ENCODE measurements at places on chromosomes 5 and 9.

- DNase-seq, result no peak
These were observed 106.0 kb downstream of the FRMD3 start for GRCh38 chr9:83432104-83432627.

DNA sequence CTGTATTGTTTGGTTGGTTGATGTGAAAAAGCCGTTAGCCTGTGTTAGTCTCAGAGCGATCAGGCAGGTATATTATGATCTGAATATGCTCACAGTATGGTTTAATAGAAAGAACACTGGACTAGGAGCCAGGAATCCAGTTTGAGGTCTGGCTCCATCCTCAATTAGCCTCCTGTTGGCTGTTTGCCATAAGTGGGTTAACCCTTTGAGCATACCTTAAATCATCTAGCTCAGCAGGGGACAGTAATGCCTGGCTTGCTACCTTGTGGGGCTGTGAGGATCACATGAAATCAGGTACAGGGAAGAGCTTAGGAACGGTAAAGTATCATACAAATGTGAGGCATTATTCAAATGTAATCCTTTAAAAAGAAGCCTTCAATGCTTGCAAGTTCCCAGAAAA, 104.7 kb downstream of the CMYA5 start:
- DNase-seq, result no peak

DNA sequence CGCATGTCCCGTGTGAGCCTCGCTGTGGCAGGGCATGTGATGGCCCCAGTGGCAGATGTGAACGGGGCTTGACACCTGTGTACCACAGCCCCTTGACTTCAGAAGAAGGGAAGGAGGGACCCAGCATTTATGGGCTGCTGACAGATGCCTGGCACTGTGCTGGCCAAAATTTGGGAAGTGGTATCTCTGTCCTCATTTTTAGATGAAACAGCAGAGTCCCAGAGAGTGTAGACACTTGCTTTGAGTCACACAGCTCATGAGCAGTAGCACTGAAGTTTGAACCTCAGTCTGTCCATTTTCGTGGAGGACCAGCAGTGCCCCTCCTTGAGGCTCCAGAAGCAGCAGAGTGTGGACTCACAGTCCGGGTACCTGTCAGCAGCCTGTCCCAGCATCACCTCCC, 16.5 kb downstream of the NEK6 start:
- no peak for DNase-seq

DNA sequence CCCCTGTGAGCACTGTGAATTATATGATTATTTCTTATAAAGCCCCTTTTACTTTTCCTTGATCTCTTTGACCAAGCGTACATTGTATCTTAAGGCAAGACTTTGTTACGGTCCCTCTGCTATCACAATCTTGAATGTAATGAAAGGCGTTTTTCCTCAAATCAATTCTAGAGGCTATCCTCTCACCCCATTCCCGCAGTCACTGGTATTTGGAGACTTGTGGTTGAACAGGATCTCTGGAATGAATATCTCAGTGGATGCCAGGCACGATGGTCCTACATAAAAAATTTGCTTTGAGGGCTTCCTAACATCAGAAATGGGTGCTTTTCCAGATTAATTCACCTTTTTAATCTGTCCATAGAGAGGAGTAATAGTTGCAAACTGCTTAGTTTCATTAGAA, 151.4 kb upstream of the PAPPA start:
- DNase-seq, result no peak

GRCh38 chr5:109145139-109145538, 264.6 kb downstream of the PJA2 start:
- no peak for DNase-seq

DNA sequence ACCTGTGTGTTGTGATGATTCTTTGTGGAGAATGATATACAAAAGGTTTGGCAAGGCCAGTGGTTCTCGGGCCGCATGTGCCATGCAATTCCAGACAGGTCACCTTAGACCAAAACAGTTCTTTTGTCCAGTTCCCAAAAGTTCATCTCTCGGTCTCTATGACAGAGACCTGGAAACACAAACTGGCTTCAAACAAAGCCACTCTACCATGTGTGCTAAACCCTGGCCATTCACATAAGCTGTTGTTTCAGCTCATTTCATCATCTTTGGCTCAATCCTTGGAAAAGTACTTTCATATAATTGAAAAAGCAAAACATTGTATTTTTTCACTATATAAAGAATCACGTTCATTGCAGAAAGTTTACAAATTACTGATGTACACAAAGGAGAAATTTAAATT, 210.5 kb upstream of the SEMA6A start:
- DNase-seq, result no peak

DNA sequence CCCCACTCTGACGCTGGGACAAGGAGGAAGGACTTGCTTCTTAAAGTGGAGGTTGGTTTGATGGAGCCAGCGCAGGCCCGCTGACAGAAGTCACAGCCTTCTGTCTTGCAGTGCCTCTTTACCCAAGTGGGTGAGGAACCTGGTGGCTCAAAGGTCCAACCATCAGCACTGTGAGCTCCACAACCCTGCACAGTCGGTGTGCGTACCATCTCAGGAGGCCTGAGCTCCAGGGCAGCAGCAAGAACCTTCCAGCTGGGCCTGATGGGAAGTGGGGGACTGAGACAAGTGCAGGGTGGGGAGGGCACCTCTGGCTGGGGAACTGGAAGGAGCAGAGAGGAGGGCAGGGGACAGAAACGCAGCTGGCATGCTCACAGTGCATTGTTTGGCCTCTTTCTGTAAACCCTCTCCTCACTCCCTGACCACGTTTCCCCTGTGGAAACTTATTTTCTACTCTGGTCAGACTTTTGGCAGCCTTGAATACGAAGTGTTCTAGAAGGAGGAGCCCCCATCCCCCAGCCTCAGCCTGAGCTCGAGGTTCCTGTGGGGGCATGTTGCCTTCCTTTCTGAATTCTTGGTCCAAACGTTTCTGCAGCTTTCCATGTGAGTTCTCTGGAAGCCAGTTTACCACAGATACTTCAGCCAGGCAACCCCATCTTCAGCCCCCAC, 178.5 kb upstream of the PITX1 start:
- no peak for DNase-seq

GRCh38 chr5:83553000-83553486, 81.5 kb downstream of the VCAN start:
- no peak for DNase-seq

DNA sequence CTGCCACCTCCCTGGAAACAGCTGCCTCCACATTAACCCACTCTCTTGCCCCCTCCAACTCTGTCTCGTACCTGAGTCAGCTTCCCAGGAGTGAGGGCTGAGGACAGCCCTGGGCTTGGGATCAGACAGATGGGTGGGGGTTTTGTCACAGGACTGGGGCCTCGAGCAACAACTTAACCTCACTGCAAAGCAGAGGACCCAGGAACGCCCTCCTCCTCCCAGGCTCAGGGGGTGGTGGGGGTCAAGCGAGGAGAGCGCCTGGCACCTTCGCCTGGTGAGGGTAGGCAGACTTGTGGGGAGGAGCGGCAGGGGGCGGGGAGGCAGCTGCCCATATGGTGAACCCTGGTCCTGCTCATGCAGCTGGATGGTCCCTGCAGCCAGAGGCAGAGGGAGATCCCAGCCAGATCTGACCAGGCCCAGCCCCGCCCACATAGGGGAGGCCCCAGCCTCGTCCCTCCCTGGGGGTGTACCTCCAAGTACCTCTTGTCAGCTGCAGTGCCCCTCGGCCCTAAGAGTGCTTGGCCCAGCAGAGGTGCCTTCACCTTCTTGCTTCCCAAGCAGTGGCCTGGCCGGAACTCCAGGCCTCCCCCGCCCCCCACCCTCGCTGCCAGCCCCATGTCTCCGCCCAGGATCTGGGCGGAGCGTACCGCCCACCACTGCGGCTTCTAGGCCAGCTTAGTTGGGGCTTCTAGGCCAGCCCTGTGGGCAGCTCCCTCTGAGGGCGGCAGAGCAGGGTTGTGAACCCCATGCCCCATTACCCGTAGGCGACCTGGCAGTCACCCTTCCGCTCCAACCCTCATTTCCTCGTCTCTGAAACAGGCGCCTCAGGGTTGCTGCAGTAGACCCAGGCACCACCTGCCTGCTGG, at the start of gene SARDH:
TSS of gene SARDH (minus strand) at position 579 of the 866 bp plus-strand sequence. CDS start 4,179 bp downstream, outside the sequence.
- DNase-seq, result peak; percentile 83

- DNase-seq, result no peak
These were observed 140.8 kb downstream of the COL23A1 start for GRCh38 chr5:178449163-178450070.

DNA sequence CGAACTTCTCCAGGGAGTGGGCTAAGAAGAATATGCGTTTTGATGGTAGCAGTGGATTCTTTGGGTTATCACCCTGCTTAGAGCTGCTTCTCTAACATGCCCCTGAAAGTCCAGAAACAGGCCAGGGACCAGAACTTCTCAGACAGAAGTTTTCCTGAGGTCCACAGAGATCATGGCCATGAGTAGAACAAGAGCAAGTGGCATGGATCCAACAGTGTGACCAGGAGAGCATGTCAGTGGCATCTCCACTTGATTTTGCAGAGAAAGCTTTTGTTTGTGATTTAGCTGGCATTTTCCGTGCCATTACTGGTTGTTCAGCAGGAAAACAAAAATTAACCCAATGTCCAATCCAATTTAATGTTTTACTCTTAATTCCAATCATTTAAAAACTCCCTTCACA, 298.5 kb upstream of the CD180 start:
- no peak for DNase-seq

DNA sequence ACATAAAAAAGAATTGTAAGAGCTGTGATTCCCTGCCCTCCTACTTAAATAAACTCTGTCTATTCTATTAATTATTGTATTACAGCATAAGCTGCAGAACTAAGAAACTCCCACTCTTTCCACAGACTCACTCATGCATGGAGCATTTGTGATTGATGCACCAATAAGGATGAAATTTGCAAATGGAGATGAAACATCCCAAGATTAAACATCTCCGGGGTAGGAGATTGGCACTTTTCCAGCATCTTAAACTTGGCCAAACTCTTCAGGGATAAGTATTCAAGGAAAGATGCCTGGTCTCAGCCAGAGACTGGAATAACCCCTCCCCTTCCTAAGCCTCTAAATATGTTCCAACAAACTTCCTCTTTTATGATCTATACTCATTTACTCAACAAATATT, 472.0 kb downstream of the ACTL7B start:
- no peak for DNase-seq

DNA sequence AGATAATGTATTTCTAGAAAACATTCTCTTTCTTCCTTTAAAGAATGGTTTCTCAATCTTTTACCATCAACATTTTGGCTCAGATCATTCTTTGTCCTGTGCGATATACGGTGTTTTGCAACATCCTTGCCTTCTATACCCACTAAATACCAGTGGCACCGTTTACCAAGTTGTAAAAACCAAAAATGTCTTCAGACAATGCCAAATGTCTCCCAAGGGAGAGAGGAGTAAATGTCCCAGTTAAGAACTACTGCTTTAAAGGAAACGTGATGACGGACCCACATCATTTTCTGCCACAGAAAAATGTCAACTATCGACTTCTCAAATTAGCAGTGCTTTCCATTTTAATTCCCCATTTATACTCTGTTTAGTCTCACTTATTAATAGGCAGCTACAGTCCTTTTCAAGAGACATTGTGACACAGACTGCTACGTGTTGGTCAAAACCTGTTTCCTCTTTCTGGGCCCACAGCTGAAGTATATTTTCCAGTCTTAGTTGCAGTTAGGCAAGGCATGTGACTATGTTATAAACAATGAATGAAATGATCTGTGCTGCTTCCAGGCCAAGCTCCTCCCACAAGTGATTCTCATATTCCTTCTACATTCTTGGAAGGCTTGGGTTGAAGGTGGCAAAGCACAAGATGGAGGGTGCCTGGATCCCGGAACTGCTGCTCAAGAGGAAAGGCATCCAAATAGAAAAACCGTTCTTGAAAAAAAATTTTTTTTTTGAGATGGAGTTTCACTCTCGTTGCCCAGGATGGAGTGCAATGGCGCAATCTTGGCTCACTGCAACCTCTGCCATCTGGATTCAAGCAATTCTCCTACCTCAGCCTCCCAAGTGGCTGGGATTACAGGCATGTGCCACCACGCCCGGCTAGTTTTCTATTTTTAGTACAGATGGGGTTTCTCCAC, 8.8 kb downstream of the PRXL2C start:
- DNase-seq, result no peak

DNA sequence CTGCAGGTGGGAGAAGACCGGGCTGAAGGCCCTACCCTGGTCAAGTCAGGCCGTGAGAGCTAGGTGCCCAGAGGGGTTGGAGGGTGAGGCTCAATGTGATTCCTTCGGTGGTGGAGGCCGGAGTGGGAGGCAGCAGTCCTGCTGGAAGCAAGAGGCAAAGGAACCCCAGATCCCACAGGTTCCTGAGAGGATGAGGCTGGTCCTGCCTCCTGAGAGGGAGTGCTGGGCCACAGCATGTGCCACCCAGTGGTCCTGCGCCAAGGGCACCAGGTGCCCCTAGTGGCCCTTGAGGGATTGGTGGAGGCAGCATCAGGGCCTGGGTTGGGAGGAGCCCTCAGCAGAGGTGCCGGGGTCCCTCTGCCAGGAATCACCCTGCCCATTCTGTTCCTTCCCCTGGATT, 59.1 kb downstream of the BARX1 start:
- no peak for DNase-seq

DNA sequence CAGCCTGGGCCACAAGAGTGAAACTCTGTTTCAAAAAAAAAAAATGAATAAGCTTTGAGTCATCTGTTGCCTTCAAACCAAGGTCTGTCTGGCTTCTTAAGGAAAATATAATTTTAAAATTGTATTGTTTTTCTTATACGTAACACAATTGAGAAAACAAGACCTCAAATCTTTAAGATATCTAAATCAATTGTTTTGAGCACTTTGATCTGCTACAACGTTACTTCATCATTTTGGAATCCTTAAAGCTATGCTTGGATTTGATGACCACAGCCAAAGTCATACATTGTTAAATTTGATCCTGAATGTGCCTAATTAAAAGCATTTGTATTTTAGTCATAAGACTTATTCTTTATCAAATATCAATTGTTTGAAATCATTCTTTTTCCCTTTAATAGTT, 37.7 kb upstream of the VCAN start:
- DNase-seq, result no peak

- peak; percentile 50 for DNase-seq
These were observed 7.6 kb downstream of the CRAT start for GRCh38 chr9:129102791-129103594.

GRCh38 chr9:108153416-108153815, 663.8 kb upstream of the KLF4 start:
- DNase-seq, result no peak

GRCh38 chr9:23822261-23823169, 3.5 kb downstream of the ELAVL2 start:
- peak; percentile 63 for DNase-seq

- peak; percentile 84 for DNase-seq
These were observed 20.2 kb downstream of the TLE1 start for GRCh38 chr9:81669041-81669651.

- DNase-seq, result no peak
These were observed 123.5 kb upstream of the ADCY2 start for GRCh38 chr5:7272408-7272965.

GRCh38 chr5:44632344-44632743, 176.4 kb upstream of the MRPS30 start:
- DNase-seq, result no peak

Measured in eye (tissue), 1 donor.